ENCODE measurements at places on chromosomes 7 and 10. TPM values are rescaled to one million over a fixed set of nuclear protein-coding genes. Genes with fewer than 3 reads are reported as not detected.

GRCh38 chr10:79352035-79352877, 5.0 kb downstream of the PPIF start:
- no peak for DNase-seq

DNA sequence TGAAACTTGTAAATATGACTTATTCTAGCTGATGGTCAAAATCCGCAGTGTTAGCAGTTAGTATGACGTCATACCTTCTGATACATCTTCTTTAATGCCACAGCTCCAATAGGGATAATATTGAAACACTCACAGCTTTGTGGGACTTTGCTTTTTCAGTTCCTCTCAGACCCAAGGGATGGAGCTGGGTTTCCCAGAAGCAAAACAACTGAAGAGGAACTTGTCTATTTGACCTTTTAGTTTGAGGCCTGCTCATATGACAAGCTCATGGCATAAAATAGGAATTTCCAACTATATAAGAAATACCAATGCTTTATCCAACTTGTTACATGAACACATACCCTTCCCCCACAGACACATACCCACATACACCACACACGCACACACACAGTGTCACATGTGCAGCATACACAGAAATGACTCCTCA, 31.6 kb upstream of the C10orf67 start:
- no peak for DNase-seq

DNA sequence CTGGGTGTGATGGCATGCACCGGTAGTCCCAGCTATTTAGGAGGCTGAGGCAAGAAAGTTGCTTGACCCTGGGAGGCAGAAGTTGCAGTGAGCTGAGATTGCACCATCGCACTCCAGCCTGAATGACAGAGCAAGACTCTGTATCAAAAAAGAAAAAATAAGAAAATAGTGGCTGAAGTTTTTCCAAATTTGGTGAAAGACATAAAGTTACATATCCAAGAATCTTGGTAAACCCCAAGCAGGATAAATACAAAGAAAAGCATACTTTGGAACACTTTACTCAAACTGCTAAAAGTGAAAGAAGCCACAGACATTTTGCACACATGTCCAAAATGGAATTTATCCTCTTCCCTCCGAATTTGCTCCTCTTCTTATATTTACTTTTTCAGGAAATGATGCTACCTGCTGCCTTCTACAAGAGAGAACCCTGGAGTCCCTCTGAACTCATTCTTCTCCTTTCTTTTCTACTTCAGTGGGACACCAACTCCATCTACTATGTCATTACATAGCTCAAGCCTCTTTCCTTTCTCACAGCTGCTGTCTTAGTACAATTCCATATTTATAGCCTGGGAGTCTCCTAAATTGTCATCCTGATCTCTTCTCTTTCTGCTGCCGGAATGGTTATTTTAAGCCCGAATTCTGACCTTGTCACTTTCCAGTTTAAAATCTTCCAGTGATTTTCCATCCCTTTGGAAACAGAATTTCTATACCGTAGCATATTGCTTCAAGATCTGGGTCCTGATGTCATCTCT, 17.3 kb upstream of the SMNDC1 start:
- no peak for DNase-seq

DNA sequence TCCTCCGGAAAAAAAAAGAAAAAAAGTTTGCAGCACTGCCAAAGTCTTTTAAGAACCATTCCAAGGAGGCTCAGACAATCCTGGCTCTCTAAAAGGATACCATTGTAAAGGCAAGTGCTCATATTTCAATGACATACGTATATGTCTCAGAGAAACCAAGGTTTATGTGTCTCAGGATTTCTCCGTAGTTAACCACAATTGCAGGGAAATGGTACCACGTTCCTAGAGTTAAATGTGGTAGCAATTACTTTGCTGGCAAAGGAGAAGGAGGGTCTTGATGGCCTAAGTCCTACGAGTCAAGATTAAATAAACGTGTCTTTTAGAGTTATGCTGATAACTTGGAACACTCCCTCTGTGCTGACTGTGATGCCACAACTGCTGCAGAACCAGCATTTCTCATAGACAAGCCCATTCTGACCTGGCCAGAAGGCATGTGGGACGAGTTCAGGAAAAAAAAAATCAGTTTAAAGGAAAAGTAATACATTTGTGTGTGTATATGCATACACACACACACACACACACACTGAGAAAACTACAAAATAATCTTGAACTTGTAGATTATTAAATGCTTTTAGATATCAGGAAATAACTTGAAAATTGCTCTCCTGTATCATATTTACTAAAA, 245.9 kb downstream of the FGFR2 start:
- no peak for DNase-seq

DNA sequence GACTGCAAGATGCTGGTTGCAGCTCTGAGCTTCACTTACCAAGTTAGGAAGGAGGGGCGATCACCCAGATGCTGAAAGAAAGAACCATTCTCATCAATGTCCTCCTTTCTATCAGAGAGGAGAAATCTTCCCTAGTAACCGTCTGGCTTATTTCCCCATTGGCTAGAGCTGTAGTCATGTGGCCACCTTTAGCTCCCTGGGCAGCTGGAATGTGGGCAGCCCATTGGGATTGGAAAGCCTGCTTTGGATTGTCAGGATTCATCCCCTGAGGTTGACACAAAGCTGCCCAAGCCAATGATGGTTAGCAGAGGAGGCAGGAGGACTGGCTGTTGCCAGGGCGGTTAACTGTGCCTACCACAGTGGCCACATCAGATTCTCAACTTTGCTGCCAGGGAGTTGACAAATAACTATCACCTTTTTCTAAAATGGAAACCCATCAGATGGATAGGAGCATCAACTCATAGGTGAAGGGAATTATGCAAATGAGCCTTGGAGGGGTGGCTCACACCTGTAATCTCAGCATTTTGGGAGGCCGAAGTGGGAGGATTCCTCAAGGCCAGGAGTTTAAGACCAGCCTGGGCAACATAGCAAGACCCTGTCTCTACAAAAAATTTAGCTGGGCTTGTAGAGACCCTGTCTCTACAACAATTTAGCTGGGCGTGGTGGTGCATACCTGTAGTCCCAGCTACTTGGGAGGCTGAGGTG, 206.4 kb upstream of the GALNT17 start:
- no peak for DNase-seq

DNA sequence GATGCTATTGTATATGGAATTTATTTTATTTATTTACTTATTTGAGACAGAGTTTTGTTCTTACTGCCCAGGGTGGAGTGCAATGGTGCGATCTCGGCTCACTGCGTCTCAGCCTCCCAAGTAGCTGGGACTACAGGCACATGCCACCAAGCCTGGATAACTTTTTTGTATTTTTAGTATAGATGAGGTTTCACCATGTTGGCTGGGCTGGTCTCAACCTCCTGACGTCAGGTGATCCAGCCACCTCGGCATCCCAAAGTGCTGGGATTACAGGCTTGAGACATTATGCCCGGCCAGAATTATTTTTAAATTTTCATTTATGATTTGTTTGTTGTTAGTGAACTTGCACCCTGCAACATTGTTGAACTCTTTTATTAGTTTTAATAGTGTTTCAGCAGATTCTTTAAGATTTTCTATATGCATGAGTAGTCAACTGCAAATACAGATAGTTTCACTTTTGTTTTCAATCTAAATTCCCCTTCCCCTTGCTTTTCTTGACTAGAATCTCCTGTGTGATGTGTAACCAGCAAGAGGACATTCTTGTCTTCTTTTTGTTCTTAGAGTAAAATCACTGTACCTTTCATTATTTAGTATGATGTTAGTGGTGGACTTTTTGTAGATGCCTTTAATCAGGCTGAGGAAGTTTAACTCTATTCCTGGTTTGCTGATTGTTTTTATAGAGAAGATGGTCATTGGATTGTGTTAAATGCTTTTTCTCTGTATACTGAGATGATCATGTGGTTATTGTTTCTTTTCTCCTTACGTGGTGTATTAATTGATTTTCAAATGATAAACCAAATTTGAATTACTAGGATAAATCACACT, 27.8 kb downstream of the ZNF33A start:
- DNase-seq: no peak

DNA sequence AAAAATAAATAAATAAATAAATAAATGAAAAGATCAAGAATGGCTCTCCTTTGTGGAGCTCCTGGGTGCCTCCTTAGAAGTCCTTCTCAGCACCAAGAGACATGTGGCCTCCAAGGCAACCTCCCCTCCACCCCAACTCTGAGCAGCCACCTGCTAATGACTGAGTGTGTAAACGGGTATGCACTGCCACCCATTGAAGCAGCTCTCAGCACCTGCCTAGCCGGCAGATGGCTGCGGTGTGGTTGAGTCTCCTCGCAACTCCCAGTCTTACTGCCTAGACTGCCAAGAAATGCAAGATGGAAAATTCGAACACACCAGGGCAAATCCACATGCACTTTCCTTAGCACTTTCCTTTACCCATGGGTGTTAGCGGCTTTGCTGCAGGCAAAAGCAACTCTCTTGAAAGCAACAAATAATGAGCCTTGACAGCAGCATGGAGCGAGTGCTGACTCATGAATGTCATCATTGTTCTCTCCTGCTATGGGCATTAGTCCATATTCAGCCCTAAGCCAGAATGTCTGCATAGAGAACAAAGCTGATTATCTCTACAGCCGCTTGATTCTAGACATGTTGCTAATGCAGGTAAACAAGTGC, 913.9 kb upstream of the AUTS2 start:
- no peak for DNase-seq

GRCh38 chr10:314871-315270, 179.6 kb downstream of the ZMYND11 start:
- DNase-seq: no peak

GRCh38 chr10:93061594-93062513, 1.3 kb downstream of the CYP26C1 start:
- peak; percentile 52 for DNase-seq

DNA sequence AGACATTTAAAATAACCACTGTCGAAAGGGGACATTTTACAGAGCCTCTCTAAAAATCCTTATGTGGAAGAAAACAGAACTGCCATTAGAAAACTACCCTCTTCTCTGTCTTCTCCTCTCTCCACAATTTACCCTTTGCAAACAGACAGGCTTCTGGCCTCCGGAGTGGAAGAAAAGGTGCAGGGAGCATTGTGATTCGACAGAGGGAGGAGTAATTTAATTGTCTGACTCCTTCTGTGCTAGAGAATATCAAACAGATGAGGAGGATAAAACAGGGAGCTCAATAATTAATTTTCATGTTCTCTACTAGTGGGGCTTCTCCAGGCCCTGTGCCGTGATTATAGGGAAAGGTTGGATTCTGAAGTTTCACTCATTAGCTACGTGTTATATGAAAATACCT, 615.5 kb upstream of the MKI67 start:
- no peak for DNase-seq

COL13A1 gene
- not detected for total RNA-seq

HPSE2 gene
- 0.28 TPM for total RNA-seq

ANXA8 gene
- total RNA-seq: not detected

COBL gene
- not detected for total RNA-seq

DENND2A gene
- total RNA-seq: not detected

TMEM176B gene
- 0.61 TPM for total RNA-seq

PIK3CG gene
- total RNA-seq: 54.1 TPM

FXYD4 gene
- not detected for total RNA-seq

NME8 gene
- total RNA-seq: not detected
